ENCODE measurements at places on chromosomes 1 and 21.
A peak's percentile ranks its signal among the peaks of the same experiment; 100 is the strongest.

DNA sequence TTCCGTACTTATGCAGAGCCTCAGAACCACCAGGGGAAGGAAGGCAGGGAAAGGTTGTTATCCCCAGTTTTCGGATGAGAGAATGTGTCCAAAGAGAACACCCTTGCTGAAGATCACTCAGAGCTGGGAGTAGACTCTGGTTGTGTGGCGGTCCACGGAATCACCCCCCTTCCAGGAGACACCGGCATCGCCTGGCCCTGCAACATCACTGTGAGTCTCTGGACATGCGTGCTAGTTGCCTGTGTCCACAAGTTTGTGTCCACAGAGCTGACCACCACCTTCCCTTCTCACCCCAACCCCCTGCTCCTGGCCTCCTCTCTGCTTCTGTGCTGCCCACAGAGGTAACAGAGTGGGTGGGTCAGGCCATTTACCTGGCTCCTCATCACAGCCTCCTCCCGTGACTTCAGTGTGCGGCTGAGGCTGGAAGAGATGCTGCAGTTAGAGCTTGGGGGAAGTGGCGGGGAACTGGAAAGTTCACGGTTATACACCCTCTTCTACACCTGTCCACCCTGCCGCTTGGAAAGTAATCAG lies 7.3 kb downstream of the MYBPH start:
- no peak for DNase-seq

- DNase-seq, result no peak
Measured at GRCh38 chr1:3003941-3004270, 17.4 kb upstream of the ACTRT2 start.

GRCh38 chr1:176719447-176719846 lies 256.5 kb downstream of the PAPPA2 start:
- no peak for DNase-seq

- DNase-seq, result no peak
Measured at GRCh38 chr1:92730476-92730875, 54.4 kb downstream of the EVI5 start.

- DNase-seq, result no peak
Measured at GRCh38 chr1:229563701-229564100, 5.2 kb upstream of the ABCB10 start.

DNA sequence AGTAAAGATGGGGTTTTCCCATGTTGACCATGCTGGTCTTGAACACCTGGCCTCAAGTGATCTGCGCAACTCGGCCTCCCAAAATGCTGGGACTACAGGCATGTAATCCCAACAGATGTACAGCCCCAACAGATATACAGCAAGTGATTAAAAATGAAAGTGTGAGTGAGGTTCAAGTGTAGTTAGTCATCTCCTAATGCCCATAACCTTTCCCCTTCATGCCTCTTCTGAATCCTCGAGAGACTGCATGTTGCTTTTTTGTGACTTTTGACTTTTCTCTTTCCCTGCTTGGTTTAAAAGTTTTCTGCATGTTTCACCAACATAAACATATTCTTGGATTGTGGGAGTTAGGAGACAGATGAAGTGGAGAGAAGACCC lies 31.2 kb downstream of the KCNK2 start:
- no peak for DNase-seq

DNA sequence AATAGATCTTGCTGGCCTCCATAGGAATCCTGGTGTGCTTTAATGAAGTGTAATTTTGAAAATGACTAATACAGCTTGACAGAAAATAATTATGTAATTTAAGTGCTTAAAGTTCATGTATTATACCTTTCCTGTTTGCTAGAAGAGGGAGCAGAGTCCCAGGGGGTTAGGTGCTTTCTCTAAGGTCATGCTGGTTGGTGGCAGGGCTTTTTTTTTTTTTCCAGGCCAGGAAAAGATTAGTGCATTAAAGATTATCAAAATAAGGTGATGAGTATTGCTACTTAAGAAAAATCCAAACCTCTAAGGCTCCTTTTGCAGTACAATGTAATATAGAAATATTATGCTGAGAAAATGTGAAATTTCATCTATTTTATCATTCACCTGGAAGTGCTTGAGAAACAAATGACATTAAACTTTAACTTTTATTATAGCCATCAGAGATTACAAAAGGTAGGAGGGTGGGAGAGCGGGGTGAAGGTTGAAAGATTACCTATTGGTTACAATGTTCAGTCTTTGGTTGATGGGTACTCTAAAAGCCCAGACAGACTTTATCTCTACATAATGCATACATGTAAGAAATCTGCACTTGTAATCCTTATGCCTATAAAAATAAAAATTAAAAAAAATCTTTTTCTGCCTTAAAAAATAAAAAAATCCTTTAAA lies 110.8 kb downstream of the RABGAP1L start:
- no peak for DNase-seq

GRCh38 chr21:32403201-32403777 lies 9.2 kb upstream of the EVA1C start:
- no peak for DNase-seq

DNA sequence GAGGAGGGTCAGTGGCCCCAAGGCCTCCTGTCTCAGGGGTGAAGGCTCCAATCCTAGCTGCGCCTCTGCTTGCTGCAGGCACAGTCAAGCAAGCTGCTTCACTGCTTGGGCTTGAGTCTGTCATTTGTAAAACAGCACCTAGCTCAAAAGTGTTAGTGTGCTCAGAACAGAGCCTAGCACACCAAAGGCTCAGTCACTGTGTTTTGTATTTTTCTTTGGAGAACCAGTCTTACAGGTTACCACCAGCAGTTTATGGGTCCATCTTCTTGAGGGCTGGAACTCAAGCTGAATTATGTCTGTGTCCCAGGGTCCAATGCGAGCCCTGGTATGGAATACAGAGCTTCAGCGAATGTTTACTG lies 113.6 kb downstream of the DMRTB1 start:
- DNase-seq, result no peak

DNA sequence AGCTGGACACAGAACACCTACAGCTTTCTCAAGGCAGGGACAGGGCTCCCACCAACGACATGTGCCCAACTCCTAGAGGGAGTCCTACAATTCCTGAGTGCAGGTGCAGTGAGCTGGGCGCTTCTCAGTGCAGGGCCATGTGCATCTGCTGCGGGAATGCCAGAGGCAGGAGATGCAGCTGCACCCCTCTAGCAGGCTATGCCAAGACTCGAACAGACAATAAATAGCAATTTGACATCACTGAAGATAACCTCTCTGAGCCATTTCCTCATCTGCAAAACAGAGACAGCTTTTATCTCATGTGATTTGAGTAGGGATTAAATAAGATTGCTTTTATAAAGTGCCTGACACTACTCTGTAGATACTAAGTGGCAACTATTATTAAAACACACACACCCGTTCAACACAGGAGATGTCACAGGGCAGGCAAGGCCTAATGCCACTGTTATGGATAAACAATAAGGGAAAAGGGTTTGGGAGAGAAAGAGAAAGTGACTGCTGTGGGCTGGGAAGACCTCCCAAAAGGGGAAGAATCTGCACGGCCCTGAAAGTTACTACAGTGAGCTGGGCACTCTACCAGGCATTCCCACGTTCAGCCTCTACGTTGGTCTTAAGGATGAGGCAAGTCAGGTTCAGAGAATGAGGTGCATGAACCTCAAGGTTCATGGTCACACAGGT lies 5.7 kb downstream of the SLC9A1 start:
- DNase-seq, result no peak

- DNase-seq, result no peak
Measured at GRCh38 chr1:82597649-82598048, 796.9 kb downstream of the ADGRL2 start.

DNA sequence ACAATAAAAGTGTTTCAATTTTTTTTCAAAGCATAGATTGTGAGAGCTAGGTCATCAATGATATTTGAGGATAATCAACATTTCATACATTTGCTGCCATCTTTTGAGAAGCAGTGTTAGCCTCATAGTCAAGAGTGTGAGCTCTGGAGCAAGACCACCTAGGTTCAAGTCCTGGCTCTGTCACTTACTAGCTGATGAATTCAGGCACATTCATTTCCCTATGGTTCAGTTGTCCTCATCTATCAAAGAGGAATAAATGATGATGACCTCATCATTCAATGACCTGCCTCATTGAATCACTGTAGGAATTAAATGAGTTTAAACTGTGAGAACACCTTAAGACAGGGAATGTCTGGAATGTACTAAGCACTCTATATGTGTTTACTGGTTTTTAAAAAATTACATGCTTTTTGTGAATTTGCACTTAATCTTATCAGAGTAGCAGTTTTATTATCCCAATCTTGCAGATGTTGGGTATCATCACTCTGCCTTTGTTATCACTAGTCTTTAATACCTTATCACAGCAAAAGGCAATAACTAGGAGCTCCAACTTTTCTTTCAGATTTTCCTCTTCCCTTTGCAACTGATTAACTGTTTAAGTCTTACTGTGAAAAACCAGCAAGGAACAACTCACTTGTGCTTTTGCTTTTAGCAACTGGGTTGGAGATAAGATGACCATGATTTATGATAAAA lies 47.4 kb downstream of the SLC30A10 start:
- DNase-seq, result no peak

GRCh38 chr1:204744107-204744779 lies 58.7 kb upstream of the LRRN2 start:
- no peak for DNase-seq

- no peak for DNase-seq
Measured at GRCh38 chr1:54922040-54922761, 35.2 kb upstream of the DHCR24 start.

DNA sequence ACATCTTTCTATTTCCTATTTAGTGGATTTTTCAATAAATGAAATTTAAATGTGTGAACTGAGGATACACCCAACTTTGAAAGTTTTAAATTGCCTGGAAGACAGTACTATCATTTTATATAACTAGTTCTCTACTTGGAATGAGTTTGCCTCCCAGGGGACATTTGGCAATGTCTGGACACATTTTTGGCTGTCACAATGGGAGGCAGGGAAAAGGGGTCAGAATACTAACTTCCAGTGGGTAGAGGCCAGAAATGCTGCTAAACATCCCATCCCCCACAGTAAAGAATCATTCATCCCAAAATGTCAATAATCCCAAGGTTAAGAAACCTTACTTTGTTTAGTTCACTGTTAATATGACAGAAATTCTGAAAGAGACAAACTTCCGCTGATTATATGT lies 13.2 kb upstream of the NRAS start:
- DNase-seq, result no peak

- no peak for DNase-seq
Measured at GRCh38 chr21:33481314-33481943, 1.7 kb upstream of the TMEM50B start.

- no peak for DNase-seq
Measured at GRCh38 chr1:184222652-184223052, 164.2 kb upstream of the C1orf21 start.

DNA sequence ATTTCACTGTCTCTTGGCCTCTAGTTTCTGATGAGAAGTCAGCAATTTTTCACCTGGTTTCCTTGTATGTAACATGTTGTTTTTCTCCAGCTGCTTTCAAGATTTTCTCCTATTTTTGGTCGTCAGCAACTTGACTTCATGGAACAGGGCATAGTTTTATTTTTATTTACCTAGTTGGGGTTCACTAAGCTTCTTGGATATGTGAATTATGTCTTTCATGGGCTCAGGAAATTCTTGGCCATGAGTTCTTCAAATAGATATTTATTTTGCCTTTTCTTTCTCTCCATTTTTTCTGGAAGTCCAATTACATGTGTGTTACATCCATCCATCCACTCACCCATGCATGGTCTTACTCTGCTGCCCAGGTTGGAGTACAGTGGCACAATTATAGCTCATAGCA lies 13.7 kb downstream of the SDHB start:
- no peak for DNase-seq

DNA sequence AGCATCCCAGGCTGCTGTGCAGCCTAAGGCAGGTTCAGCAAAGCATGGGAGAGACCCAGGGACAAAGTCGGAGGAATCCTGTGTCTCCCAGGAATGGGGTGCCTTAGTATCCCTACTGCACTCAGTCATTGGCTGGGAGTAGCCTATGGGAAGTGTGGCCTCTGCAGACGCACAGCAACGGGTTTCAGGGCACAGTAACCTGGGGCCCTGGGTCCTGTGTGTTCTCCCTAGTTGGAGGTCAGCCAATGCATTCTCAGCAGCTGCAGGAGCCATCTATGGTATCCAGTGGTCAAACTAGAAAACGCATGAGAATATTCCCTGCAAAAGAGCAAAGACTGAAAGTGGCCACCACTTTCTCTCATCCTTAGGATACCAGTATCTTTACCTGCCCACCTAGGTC lies 13.7 kb upstream of the C1orf21 start:
- DNase-seq, result no peak

GRCh38 chr1:78650114-78650660 lies 556 bp downstream of the IFI44 start:
- DNase-seq, result no peak

DNA sequence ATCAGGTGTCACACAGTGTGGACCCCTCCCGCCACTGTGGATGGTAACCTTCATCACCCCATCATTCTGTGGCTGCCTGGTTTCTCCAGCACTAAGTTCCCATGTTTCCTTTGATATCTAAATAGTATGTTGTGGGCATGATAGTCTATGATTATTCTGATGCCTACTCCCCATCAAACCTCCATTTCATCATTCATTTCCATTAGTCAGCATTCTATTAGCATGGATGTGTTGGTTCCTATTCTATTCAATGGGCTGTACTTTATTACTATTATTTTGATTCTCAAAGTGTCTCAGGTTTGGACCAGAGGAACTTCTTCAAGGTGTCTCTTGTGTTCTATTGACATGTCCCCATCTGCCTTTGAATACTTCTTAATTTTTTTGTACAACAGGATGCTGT lies 112.0 kb downstream of the DISC1 start:
- no peak for DNase-seq

- DNase-seq, result peak; percentile 1
Measured at GRCh38 chr1:75233302-75233929, 99.2 kb downstream of the LHX8 start.

Data from iPS DF 19.7 (cell line).